ENCODE measurements at places on chromosomes 3 and 15.
A peak's percentile ranks its signal among the peaks of the same experiment; 100 is the strongest.

DNA sequence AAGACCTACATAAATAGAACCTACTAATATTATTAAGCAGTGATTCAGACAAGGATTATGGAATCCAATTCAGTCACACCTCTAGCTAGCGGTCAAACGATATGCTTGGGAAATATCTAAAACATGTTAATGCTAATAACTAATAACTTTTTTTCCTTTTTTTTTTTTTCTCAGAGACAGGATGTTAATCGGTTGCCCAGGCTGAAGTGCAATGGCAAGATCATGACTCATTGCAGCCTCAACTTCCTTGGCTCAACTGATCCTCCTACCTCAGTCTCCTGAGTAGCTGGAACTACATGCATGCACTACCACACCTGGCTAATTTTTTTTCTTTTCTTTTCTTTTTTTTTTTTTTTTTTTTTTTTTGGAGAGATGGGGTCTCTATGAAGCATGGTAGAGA is 124.1 kb downstream of the NR2E3 start:
- DNase-seq = no peak

DNA sequence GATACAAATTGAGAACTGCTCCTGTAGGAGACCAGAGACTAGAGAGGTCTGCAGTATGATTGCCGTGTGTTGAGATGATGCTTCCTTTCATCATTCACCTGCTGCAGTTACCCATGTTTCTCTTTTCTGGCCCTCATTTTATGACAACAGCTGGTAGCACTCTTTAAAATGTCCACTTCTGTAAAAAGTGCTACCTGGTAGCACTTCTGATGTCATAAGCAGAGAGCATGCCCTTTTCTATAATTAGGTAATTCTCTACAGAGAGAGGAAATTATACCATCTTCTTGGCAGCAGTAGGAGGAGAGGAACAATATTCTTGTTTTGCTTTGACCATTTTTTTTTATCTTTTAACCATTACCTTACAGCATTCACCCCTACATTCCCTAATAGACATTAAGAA is 123.8 kb downstream of the PPM1L start:
- no peak for DNase-seq

GRCh38 chr15:62534996-62535395 is 369.9 kb upstream of the C2CD4B start:
- no peak for DNase-seq

- DNase-seq = no peak
Measured at GRCh38 chr3:159765860-159766294, 222.8 kb upstream of the IL12A start.

GRCh38 chr3:119500901-119501300 is 2.6 kb downstream of the TIMMDC1 start:
- no peak for DNase-seq

- no peak for DNase-seq
Measured at GRCh38 chr3:110811050-110811449, 260.6 kb upstream of the NECTIN3 start.

DNA sequence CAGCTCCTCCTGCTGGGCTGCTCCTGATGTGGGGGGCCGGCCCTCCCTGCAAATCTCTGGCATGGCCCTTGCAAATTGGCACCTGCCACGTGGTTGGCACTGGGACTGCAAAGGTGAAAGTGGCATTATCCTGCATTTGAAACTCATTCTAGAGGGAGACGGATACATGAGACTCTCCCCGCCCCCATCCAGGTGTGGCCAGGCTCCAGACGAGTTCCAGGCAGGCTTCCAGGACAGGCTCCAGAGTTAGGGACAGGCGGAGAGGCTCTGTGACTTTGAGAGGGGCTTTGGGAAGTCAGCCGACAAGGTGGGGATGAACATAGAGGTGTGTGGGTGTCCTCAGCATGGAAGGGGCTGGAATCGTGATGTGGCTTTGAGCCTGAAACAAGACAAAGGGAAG is 178.5 kb downstream of the APBA2 start:
- DNase-seq = peak; percentile 3

DNA sequence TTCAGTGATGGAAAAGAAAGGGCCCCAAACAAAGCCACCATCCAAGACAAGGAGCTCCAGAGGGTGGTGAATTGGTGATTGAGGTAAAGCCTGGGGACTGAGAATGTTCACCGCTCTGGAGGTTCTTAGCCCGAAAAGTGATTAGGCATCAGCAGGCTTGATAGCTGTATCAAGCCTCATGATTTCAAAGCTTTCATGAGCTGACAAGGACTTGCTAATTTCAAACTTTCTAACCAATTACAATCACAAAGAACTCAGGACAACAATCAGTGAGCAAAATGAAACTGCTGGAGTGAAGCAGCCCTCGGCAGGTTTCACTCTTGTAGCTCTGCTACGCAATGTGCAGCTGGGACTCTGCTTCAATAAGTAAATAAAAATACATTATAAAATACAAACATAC is 391.3 kb downstream of the TIGIT start:
- no peak for DNase-seq

DNA sequence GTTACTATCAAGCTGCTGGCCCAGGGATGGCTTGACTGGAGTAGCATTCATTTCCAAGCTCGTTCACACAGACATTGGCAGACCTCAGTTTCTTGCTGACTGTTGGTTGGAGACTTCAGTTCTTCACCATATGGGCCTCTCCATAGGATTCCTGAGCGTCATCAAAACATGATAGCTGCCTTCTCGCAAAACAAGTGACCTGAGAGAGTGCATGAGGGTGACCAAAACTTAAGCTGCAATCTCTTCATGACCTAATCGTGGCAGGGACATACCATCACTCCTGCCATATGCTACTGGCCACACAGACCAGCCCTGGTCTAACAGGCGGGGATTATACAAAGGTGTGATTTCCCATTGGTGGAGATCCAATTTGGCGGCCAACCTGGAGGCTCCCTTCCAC is 46.0 kb upstream of the C3orf22 start:
- DNase-seq = no peak

DNA sequence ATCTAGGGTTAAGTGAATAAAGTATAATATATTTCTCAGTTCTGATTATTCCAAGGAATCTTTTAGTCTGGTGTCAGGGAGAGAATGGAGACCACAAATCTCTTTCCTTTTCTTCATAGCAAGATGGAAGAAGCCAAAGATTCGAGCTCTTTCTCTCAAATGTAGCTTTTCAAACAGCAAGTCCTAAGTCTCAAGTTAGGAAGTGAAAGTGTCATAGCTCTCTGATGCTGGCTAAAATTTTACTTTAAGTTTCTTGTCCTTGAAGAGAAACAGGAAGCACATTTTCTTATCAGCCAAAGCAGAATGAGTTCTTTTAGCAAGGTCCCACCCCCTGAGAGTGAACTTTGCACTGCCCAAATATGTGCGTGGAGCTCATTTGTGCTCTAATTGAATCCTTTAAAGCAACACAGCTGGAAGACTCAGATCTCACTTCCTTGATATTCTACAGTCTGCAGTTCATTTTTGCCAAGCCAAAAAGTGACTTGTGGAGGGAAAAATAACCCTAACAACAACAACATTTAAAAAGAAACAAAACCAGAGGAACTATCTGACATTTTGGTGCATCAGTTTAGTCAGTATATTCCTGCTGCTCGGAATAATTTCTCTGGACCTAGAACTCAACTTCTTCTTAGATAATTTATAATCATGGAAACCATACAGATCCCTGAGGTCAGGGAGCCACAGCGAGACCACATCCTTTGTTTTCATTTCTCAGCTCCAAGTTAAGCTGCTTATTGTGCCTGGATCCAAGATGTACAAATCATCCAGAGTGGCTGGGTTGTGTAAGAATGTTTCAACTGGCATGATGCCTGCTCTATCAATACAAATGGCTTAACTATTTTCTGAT is 238.7 kb upstream of the P2RY1 start:
- DNase-seq = no peak

- peak; percentile 4 for DNase-seq
Measured at GRCh38 chr3:32460031-32460749, 42.5 kb downstream of the CMTM6 start.

DNA sequence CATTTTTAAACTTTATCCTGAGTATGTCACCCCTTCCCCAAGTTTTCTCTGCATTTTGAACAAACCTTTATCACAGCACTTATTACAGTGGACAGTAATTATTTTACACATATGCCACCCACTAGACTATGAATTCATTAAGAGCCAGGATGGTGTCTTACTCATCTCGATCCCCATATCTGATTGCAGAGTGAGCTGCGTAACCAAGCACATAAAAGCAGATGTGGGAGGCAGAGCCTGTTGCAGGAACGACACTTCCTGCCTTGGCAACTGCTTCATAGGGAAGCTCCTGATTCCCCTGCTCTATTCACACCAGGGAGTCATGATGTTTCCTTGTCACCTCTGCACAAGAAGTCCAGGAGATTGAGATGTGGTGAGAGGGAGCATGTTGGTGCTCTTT is 91.1 kb downstream of the MINAR1 start:
- no peak for DNase-seq

DNA sequence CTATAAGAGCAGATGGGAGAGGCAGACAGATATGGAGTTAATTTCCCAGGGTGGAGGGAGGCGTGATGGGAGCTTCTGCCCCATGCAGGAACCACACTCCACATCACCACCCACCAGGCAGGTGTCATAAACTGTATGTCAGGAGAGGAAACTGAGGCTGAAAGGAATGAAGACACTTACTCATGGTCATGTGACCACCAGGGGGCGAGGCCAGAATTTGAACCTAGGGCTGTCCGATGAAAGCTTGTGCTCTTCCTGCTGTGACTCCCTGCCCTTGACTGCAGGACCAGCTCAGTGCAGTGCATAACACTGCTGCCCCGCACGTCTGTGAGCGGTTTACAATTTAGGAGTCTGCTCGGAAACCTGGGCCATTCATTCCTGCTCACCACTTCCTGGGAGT is 28.8 kb downstream of the NUP210 start:
- no peak for DNase-seq

- peak; percentile 62 for DNase-seq
Measured at GRCh38 chr15:79090487-79091203, at the start of gene RASGRF1. Gene RASGRF1 (minus strand): TSS chr15:79090780. CDS start chr15:79090498, 282 bp downstream.

DNA sequence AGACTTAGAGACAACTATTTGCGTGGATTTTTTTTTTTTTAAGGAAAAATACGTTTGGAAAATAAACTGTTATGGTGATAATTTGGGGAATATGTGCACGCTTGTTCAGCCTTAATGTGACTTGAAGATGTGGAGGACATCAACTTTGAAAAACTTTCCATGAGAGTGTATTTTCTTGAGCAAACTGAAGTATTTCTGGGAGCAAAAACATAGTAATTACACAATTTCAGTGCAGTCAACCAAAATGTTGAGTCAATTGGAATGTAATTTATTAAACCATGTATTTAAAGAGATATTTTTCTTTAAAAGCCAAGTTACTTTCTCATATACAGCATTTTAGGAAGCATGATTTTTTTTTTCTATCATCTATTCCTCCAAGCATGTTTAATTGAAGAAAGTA is 80.3 kb upstream of the FLNB start:
- DNase-seq = no peak

DNA sequence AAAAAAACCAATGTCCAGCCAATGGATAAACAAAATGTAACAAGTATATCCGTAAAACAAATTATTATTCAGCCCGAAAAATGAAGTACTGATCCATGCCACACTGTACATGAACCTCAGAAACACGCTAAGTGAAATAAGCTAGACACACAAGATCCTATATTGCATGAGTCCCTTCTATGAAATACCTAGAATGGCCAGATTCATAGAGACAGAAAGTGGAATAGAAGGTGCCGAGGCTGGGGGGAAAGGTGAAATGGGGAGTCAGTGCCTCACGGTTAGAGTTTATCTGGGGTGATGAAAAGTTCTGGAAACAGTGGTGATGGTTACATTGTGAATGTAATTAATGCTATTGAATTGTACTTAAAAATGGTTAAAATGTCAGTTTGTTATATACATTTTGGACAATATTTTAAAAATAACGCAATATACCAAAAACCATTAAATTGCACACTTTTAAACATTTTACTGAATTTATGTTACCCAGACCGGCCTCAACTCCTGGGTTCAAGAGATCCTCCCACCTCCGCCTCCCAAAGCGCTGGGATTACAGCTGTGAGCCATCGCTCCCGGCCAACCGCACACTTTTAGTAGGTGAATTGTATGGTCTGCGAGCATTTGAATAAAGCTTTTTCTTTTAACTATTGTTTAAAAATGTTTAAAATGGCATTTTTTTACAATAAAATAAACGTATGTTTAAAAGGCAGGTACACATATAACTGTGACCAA is 2.1 kb downstream of the RNF168 start:
- DNase-seq = no peak

DNA sequence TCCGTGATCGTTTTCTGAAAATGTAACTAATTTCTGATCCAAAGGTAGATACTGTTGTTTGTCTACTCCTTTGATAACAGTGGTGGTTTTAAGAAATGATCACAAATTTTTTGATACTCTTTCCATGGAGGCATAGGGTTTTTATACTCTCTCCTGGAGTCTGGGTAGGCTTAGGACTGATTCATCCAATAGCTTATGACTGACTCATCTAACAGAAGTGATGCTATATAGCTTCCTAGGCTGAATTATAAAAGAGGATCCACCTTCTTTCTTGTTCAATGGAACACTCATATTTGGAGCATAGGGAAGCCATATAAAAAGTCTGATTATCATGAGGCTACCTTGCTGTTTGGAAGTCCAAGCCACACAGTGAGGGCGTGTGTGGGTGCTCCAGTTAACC is 84.3 kb downstream of the CHST2 start:
- no peak for DNase-seq

DNA sequence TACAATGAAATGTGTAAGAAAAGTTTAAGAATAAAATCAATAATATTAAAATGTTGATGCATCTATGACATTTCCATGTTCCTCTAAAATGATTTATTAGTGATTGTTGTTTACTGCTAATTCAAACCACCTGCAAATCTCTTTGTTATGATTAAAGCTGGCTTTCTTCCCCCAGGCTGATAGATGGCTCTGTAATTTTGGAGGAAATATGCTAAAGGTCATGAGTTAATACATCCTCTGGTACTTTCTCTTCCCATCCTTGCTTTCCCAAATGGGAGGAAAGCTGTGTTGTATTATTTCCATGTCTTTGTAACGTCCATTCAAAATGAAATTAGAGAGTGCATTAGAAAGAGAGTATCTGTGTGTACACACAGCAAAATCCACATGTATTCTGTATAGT is 139.5 kb upstream of the TMCO5A start:
- no peak for DNase-seq

- DNase-seq = no peak
Measured at GRCh38 chr3:42159706-42160472, 68.7 kb downstream of the TRAK1 start.

DNA sequence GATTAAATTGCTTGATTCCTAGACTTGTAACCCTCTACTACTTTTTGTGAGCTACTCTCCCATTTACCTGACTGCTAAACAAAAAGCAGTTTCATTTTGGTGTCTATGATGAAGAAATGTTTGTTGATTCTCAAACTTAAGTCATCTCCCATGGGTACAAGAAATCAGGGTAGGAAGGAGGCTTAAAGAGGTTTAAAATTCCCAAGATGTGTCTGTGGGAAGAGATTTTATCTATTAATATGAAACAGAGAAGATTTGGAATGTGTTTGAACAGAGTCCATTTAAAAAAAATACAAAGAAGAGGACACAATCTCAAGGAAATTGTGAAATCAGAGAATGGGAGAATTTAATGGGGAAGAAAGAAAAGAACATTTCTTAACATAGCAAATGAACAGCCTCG is 14.8 kb downstream of the P3H2 start:
- no peak for DNase-seq

All from NCI-H2171 (cell line).